Vagina (tissue), 2 donors: ENCODE measurements at places on chromosomes 13 and 19.
A peak's percentile ranks its signal among the peaks of the same experiment; 100 is the strongest.

GRCh38 chr13:21979161-21979806 lies 308.4 kb downstream of the FGF9 start:
- no peak for DNase-seq

- DNase-seq: no peak
Observed at GRCh38 chr13:83215627-83216026, 666.6 kb downstream of the SLITRK1 start.

DNA sequence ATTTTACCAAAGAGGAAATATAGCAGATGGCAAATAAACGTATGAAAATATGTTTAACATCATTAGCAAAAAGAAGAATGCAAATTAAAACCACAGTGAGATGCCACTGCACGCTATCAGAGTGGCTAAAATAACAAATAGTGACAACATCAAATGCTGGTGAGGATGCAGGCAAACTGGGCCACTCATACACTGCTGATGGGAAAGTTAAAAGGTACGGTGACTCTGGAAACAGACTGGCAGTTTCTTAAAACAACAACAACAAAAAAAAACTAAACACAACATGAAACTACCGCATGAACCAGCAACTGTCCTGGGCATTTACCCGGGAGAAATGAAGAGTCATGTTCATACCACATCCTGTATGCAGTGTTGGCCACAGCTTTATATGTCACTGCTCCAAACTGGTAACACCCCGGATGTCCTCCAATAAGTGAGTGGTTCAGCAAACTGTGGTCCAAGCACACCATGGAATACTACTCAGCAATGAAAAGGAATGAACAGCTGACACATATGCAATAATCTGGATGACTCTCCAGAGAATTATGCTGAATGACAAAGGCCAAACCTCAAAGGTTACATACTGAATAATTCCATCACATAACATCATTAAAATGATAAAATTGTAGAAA lies 22.3 kb downstream of the EPS15L1 start:
- no peak for DNase-seq

GRCh38 chr19:49413348-49413747 lies 9.9 kb downstream of the PTH2 start:
- no peak for DNase-seq

- DNase-seq: no peak
Observed at GRCh38 chr19:30403203-30403985, 31.2 kb downstream of the ZNF536 start.

- peak; percentile 40 for DNase-seq
Observed at GRCh38 chr19:35375505-35376307, 4.8 kb downstream of the GPR42 start.

DNA sequence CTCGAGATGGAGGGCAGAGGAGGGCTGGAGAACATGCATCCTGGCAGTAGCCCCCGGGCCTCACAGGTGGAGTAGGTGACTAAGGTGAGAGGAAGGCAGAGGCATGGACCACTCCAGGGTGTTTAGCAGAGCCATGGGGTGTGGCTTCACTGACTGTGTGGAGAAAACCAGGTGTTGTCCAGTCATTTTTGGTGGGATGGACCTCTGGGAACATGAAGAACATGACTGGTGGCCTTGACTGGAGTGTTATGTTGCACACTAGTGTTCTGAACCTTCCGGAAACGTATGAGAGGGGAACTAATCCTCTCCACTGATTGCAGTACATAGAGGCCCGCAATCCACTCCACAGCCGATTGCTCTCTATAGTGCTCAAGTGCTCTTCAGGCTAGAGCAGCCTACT lies 16.9 kb downstream of the MED26 start:
- no peak for DNase-seq

- no peak for DNase-seq
Observed at GRCh38 chr13:98922306-98922705, 55.6 kb downstream of the DOCK9 start.

DNA sequence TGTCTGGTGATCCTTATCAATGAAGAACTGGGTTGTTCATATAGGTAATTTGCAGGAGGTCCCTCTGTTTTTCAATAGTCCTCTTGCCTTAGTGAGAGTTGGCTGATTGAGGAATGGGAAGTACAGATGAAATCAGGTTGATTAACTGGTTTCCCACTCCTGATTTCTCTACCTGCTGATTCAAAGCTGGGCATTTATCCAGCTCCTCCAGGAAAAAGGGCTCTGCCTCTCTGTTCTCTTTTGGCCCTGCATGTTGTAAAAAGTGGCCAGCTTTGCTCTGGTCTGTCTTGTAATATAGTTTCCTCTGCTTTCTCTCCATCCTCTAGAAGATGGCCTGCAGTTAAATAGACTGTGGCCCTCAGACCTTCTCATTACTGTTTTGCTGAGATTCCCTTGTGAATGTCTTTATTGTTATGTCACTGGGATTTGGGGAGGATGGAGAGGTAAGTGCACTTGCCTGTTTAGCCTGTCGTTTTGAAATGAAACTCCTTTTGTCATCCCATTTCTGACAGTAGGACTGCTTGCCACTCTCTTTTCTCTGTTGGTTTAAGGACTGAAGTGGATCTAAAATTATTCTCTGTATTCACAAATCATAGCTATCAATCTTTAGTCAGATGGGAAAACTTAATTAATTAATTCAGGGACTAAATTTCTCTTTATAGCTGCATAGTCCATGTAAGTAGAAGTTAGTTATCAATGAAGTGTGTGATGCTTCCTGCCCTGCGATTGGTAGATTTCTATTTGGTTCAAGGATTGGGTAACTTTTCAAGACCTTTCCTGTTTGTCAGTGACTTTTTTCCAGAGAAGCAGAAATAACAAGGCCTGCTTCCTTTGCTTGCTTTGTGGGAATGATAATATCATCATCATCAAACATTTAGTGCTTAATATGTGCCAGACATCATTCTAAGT lies 28.5 kb downstream of the GARRE1 start:
- DNase-seq: no peak

DNA sequence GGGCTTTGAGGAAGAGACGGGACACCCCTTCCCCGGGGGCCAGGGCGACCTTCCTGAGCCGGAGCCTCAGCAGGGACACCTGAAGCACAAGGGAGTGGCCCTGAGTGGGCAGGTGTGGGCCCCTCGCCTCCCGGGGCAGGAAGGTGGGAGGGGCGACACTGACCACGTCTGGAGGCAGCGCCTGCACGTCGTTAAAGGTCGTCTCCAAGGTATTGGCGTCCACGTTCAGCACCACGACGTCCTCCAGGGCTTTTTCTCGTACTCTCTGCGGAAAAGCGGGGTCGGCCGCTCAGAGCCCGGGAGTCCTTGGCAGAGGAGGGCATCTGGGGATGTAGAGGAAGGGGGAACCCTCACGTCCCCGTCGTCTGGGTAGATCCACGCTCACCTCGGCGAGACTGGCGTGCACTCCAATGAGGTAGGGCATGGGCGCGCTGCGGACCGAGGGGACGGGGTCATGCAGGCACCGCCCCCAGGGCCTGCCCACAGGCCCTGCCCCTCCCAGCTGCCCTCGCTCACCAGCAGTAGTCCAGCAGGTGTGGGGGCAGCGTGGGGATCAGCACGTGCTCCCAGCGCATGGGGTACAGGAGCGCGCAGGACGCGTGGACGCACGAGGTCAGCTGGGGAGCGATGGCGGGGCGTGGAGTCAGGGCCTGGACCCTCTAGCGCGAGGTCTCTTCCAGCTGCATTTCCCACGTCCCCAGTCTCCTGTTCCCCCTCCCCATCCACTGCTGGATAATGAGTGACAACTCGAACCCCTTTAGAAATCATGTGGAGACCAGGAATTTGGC lies 6.1 kb downstream of the DENND1C start:
- DNase-seq: no peak

- no peak for DNase-seq
Observed at GRCh38 chr13:29817604-29818378, 32.6 kb downstream of the UBL3 start.

DNA sequence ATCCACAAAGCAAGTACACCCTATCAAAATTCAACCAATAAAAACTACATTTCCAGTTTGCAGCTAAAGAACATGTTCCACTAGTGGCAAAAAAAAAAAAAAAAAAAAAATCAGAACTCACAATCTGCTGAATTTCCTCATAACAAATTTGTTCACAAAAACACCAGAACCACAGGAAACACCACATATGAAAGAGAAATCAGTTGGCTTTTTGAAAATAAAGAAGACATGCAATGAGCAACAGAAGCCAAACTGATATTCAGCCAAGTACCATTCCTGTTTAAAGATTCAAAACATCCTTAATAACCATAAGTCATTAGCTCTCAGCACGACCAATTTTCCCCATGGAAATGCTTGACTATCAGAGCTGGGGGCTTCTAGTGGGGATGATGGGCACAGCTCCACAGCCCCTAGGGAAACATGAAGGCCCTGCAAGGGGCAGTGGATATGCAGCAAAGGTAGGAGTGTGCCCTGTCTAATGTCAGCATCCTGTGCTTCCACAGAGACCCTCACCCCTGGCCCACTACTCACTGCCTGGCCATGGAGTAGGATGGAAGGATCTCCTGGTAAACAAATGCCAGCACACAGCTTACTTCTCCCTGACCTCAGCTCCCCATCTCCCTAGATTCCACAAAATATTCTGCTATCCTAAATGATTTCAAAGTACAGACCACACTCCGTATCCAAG lies 74.0 kb upstream of the DOCK9 start:
- DNase-seq: no peak

DNA sequence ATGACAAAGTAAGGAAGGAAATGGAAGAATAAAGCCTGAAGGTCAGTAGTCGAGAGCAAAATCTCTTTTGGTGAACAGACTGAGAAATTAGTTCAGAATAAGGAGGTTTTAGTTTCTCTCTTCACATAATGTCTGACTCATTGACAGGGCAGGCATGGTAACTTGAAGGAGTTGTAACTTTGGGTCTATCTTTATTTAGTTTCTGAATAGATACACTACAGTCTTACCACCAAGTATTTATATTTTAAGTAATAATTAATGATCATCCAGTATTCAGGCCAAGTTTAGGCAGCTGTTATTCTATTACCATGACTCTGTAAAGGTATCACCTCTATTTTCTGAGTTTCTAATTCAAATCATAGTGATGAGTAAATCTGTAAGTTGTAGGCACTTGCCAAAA lies 219.9 kb downstream of the SPRY2 start:
- DNase-seq: no peak

GRCh38 chr13:41456768-41457588 lies at the start of gene RGCC:
TSS of gene RGCC (plus strand) at chr13:41457550. CDS start at chr13:41457708, 158 bp downstream.
- no peak for DNase-seq

DNA sequence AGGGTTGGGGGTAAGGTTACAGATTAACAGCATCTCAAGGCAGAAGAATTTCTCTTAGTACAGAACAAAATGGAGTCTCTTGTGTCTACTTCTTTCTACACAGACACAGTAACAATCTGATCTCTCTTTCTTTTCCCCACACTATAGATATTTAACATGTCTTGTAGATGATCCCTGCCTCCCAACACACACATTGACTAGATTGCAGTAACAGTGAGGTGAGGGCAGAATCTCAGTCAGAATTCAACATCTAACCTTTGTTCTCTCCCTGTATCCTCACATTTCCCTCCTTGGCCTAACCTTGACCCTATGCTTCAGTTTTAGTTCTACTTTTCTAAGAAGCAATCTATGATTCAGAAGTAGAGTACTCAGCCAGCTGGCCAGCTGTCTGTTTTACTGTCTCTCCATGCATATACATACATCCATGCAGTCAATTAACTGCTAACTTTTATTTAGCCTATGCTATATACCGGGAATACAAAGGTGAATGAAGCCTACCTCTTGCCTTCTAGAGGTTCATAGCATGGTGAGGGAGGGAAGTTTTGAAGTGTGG lies 18.1 kb downstream of the DNAJC15 start:
- DNase-seq: no peak

- no peak for DNase-seq
Observed at GRCh38 chr13:27978301-27978968, 9.3 kb upstream of the CDX2 start.

GRCh38 chr19:28034936-28035335 lies 1178.0 kb downstream of the UQCRFS1 start:
- no peak for DNase-seq

- no peak for DNase-seq
Observed at GRCh38 chr19:28453420-28453819, 759.5 kb downstream of the UQCRFS1 start.

DNA sequence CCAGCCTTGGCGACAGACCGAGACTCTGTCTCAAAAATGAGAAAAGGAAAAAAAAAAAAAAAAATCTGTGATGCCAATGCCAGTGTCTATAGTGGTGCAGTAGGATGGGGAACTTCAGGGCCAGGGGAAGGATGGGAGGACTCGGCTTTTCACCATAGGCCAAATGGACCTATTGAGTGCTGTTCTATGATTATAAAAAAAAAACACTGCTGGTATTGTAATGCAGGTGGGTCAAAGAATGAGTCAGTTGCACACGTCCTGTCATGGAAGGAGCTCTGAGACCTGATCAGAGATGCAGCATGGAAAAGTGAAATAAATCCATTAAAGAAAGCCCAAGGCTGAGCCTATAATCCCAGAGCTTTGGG lies 7.0 kb downstream of the DNAJB1 start:
- DNase-seq: no peak

- DNase-seq: no peak
Observed at GRCh38 chr13:90154311-90154960, 1193.1 kb upstream of the MIR17HG start.

GRCh38 chr19:46294494-46294893 lies 2.3 kb upstream of the HIF3A start:
- no peak for DNase-seq

DNA sequence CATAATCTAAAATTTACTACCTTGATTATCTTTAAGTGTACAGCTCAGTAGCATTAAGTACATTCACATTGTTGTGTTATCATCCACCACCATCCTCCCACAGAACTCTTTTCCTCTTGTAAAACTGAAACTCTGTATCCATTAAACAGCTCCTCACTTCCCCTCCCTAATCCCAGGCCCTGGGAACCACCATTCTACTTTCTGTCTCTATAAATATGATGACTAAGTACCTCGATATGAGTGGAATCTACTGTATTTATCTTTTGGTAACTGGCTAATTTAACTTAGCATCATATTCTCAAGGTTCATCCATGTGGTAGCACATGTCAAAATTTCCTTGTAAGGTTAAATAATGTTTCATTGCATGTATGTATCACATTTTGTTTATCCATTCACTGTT lies 49.0 kb upstream of the POMP start:
- DNase-seq: no peak

GRCh38 chr13:88651531-88651930 lies 980.4 kb downstream of the SLITRK5 start:
- no peak for DNase-seq

- no peak for DNase-seq
Observed at GRCh38 chr19:19534556-19535265, 3.4 kb upstream of the CILP2 start.

DNA sequence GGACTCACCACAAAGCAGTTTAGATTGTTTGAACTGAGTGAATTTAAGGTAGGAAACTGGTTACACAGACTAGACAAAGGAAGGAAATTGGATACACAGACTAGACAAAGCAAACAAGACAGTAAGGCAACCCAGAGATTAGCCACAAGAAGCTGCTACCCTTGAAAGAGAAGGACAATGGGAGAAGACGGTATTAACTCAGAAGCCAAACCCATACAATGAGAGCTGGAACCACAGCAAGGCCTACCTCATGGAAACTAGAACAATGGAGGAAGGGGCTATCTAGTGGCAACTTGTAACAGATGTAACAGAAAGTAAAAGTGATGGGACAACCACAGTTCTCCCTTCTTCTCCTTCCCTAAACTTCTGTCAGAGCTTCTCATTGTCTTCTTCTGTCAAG lies 410.9 kb upstream of the SPRY2 start:
- no peak for DNase-seq

- DNase-seq: no peak
Observed at GRCh38 chr13:107205318-107206104, 637.6 kb upstream of the ARGLU1 start.
